ENCODE measurements at places on chromosomes 6 and 20.

- no peak for DNase-seq
Measured at GRCh38 chr6:85063611-85064010, 299.2 kb upstream of the TBX18 start.

DNA sequence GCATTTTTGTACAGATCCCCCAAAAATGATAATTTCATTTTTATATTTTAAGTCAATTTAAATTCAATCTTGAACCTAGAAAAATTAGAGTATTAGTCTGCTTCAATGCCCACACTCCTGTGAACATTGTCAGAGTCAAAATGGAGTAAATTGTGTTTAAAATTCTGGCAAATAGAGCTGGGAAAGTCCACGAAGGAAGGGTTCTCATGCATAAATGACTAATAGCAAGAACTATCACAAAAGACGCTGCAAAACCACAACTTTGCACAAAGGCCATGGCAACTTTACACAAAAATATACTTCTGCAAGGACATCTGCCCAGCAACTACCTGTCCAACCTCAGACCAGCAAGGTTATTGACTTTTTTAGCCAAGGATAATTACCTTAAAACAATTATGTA is 203.2 kb upstream of the SMLR1 start:
- DNase-seq = no peak

DNA sequence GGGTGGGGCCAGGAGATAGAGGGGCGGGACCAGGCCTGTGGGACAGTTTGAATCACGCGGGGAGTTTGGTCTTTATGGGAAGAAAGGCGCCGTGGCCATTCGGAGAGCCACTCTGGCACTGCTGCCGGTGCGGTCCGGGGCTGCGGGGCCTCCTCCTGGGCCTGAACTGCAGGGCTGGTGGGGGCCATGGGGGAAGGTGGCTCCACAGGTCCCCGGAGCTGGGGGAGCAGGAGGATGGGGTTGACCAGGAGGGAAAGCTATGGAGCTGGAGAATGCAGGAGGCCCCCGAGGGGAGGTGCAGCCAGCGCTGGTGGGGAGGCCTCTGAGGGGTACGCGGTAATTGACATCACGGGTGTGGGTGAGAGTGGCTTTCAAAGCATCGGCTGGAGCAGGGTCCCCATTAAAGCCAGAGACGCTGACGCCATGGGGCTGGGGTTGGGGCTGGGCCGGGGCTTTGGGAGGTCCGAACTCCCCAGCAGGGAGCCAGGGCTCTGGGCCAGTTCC is 1.8 kb upstream of the BHLHE23 start:
- no peak for DNase-seq

- no peak for DNase-seq
Measured at GRCh38 chr6:56245903-56246351, 1.5 kb downstream of the COL21A1 start.

DNA sequence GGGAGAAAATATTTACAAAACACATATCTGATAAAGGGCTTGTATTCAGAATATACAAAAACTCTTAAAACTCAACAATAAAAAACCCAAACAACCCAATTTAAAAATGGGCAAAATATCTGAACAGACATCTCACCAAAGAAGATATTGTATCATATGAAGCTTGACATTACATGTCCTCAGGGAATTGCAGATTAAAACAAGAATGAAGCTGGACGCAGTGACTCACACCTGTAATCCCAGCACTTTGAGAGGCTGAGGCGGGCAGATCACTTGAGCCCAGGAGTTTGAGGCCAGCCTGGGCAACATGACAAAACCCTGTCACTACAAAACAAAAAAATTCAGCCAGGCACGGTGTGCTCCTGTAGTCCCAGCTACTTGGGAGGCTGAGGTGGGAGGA is 135.4 kb upstream of the AKIRIN2 start:
- no peak for DNase-seq

DNA sequence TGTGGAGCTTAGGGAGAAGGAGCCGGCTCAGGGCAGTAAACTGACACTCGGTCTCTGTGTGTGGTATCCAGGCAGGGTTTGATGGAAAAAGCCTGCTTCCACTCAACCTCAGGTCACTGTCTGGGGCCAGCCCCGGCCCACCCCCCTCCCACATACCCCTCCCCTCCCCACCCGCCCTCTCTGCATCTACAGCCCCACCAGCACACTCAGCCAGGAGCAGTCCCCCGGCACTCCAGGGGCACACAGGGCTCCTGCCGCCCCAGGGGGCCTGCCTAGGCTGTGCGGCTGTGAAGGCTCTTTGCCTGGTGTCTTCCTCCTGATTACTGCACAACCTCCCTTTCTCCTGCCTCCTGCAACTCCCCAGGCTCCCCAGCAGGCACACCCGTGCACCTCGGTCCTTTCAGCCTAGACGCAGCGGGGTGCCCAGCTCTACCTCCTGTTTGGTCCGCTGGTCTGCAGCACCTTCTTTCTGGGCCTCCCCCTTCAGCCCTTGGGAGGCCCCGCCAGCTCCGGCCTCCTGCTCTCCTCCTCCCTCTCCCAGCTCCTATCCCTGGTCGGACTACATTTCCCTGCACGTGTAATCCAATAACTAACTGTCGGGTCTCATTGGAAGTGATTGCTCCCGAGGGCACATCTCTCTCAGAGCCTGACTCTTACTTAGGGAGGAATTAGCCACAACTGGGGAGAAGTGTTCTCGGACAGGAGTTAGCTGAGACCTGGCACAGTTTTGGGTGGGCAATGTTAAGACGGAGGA is 1.3 kb upstream of the FOXF2 start:
- no peak for DNase-seq

GRCh38 chr6:44676826-44677433 is 289.4 kb downstream of the CDC5L start:
- DNase-seq = no peak

GRCh38 chr6:5521322-5521721 is 260.0 kb downstream of the FARS2 start:
- no peak for DNase-seq

DNA sequence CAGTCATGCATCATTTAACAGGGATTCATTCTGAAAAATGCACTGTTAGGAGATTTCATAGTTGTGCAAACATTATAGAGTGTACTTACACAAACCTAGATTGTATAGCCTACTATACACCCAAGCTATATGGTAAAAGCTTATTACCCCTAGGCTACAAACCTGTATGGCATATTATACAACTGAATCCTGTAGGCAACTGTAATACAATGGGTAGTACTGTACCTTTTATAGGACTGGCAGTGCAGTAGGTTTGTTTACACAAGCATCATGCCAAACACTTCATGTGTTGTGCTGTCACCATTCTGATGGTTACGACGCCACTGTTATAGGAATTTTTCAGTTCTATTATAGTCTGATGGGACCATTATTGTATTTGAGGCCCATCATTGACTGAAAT is 39.3 kb upstream of the KHDC1 start:
- no peak for DNase-seq

- DNase-seq = no peak
Measured at GRCh38 chr20:31559704-31560093, 45.4 kb upstream of the ID1 start.

DNA sequence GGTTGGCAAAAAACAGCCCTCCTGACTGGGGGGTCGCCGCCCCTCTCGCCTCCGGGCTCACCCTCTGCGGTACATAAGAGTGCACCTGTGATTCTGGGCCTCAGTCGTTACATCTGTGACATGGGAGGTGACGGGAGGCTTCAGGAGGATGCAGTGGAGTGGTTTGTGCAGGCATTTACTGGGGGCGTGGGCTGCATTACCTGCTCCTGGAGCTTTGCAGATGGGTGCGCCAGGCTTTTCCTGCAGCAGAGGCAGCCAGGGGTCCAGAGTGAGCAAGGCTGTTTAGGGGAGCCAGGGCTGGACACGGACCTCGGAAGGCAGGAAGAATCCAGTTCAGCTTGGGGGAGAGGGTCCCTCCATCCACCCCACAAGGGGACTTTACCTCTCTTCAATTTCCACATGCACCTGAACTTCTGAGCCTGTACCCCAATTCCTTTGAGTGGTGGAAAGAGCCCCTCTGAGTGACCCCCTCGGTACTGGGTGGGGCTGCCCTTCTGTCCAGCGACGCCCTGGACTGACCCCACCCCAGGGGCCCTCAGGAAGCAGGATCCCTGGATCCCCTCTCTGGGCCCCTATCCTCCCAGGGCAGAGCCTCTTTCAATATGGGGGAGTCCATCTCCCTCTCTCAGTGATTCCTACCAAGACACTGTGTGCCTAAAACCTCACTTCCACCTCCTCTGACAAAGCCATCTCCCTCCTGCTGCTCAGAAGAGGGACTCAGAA is 134.0 kb downstream of the TAF4 start:
- DNase-seq = no peak

DNA sequence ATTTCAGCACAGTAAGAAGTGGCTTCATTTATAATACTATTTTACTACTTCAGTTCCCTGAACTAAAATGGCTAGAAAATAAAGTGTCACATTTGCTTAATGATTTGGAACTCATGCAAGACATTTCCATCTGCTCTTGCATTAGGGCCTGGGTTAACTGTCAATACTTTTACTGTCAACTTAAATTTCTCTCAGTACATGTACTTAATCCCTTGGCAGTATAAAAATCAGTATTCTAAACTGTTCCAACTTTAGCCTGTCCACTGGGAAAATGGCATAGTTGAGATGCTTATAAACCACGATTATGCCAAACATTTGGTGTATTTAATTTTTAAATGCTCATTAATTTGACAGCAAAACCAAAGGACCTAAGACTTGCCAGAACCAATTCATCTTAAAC is 154.5 kb downstream of the ASCC3 start:
- DNase-seq = no peak

DNA sequence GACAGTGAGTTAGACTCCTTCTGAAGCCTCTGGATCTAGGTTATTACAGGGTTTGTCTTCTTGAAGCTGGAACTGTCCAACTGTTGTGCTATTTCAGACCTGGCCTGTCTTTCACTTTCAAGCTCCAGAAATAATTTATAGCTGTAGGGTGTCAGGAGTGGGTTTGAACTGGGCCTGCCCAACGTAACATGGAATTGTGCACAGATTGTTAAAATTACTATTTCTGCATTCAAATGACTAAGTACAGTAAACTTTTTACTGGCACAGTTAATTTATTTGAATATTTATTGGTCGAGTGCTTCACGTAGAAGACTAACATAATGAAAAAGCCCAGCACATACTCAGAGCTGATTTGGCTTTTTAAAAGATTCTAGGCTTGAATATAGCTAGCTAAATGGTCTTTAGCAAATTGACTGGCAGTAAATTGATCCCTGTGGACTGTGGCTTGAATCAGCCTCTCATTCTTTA is 74.3 kb downstream of the ARID1B start:
- no peak for DNase-seq

DNA sequence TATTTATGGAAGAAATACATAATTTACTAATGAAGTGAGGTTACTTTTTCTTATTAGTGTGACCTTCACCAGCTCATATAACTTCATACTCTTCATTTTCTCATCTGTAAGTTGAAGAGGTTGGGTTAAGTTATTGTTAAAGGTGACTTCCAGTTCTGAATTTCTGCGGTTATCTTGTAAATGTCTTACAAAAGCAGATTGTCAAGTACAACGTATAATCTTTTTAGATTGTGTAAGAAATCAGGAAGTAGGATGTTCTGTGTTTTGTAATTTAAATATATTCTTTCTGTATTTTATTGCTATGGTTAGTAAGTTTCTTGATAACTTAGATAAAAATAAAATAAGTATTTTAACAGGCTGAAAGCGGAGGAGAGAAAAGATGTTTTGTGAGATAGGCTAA is 12.0 kb downstream of the WTAP start:
- DNase-seq = no peak

- no peak for DNase-seq
Measured at GRCh38 chr20:1656844-1657243, 735 bp downstream of the SIRPG start.

- no peak for DNase-seq
Measured at GRCh38 chr20:47358672-47359529, 2.4 kb upstream of the ZMYND8 start.

- no peak for DNase-seq
Measured at GRCh38 chr6:84920021-84920420, 155.6 kb upstream of the TBX18 start.

DNA sequence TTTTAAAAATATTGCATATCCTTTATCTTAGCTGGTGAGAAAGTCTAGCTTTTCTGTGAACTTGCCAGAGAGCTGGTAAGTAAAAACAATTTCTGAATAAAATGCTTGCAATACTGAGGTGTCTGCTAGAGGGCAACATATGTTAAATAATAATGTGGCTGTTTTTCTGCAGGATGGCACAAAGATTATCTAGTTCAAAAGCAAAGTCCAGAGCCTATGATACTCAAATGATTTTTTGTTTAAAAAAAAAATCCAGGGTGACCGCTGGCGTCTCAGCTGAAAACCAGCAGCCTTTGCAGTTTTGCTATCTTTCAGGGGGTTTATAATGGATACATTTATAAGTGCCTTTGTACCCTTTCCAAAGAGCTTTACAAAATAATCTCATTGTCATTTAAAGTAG is 194.9 kb downstream of the PHACTR1 start:
- DNase-seq = no peak

- no peak for DNase-seq
Measured at GRCh38 chr20:50312682-50313521, 122.3 kb downstream of the CEBPB start.

DNA sequence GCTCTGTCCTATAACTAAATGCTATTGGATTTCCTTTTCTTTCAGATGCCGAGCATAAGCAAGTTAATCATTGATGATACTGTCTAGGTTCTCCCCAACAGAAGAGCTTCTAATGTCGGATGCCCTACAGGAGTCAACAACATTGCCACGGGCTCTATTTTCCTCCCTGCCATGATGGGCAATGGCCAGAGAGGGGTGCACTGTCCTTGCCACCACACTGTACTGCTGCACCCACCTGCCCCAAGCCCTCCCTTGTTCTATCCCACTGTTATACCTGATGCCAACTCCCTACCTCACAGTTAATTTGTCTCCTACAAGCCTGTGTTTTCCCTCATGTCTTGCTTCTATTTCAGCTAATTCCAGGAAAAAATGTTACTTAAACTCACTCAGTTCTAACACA is 773.6 kb upstream of the CHD6 start:
- no peak for DNase-seq

GRCh38 chr6:89068695-89069094 is 11.9 kb upstream of the PNRC1 start:
- no peak for DNase-seq

DNA sequence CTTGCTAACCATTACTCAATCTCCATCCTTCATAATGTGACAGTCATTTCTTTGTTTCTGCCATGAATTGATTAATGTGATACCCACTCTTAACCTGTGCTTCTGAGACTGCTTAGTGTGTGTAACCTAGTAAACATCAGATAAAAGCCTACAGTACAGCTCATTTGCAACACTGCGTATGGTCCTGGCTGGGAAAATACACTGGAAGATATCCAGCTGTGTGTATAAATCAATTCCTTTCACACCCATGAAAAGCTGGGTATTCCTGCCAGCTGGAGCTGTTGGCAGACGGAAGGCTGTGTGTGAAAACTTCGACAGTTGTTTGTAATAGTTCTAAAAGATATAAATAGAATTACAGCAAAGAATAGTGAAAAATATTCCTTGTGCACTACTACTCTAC is 509.2 kb downstream of the FRK start:
- DNase-seq = no peak

All from T follicular helper cell (primary cell).